ENCODE measurements at places on chromosomes 1 and 21.

DNA sequence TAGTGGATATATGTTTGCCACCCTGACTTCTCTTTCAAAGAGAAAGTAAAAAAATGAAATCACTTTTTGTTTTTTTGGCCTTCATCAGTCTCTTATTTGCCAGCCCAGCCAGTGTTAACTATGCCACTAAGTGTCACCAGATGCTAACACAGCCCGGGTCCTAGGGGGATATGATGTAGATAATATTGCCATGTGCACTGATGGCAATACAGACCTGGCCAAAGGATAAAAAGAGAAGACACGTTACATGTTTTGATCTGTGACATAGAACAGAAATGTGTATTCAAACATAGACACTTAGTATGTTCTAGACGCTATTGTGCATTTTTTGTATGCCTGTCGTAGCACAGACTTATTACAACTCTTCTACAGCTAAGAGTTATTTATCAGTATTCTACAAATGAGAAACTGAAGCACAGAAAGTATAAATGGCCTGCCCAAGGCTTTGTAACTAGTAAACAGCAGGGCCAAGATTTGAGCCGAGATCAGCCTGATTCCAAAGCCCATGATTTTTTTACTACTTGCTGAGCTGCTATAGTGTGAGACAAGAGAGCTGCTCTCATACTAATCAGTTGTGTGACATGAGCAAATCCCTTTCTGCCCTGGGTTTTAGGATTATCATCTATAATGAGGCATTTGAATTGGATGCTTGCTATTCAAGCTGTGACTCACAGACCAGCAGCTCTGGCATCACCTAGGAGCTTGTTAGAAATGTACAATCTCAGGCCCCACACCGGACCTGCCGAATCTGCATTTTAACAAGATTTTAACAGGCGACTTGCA, 6.3 kb downstream of the LRRC53 start:
- no peak for DNase-seq
- no peaks in the 10 kb centered on the region for H3K4me1 ChIP-seq
- no peaks in the 10 kb centered on the region for H3K27me3 ChIP-seq
- H3K4me3 ChIP-seq = no peak overlapping the region
- H3K27ac ChIP-seq = no peak overlapping the region

DNA sequence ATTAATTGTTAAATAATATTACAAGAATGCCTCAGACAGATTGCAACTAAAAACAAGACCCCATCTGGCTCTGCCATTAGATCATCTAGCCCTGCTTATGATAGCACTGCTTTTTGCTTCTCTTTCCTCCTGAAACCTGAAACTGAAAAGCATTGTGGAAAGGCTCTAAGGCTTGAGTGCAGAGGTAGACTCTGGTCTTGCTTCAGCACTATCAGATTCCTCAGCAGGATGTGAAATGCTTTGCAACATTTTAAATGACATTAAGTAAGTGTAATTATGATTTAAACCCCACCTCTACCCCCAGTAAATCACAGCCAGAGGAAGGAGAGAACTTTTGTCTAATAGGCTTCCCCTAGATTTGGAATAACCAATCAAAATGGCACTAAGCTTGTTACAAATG, 32.9 kb downstream of the PHC2 start:
- no peak overlapping the region for H3K4me3 ChIP-seq
- no peak overlapping the region for H3K27ac ChIP-seq
- H3K4me1 ChIP-seq = peaks cover 25% of the 10 kb centered on the region
- no peaks in the 10 kb centered on the region for H3K27me3 ChIP-seq
- no peaks in the 10 kb centered on the region for H3K36me3 ChIP-seq

DNA sequence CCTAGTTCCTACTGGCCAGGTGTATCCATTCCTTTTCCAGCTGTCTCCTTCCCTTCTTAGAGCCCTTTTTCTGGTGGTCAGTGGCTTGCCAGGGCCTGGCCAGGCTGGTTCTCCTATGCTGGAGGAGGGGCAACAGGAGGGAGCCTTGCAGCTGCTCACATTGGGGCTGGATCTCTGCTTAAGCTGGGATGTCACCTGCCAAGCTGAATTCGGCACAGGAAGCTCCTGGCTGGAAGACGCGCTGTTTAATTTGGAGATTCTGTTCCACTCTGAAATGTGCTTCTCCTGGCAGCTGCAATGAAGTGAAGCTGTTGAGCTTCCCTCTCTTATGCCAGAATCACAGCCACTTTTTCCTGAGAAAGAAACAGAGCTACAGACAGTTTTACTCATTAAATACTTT, 56.0 kb upstream of the POU3F1 start:
- H3K4me1 ChIP-seq = no peaks in the 10 kb centered on the region
- H3K4me3 ChIP-seq = no peak overlapping the region
- no peak overlapping the region for H3K27ac ChIP-seq
- no peaks in the 10 kb centered on the region for H3K36me3 ChIP-seq

DNA sequence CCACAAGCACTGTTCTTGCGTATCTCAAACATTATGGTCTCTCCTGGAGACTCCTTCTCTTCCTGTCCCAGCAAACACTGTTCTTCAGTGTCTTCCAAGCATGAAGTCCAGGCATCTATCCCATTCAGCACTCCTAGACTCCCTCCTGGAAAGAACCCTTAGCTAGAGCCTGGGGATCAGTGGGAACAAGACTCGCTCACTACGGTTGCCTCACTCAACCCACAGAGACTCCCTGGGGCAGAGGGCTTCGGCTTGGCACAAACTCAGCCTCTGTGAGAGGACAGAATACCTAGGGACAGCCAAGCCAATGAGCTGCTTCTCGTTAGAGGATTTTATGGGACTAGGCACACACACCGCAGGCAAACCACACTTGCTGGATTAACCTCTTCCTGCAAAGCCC, 86.5 kb upstream of the IPO9 start:
- H3K27ac ChIP-seq = no peak overlapping the region
- H3K4me1 ChIP-seq = peaks cover 9% of the 10 kb centered on the region
- no peaks in the 10 kb centered on the region for H3K27me3 ChIP-seq
- no peak overlapping the region for H3K4me3 ChIP-seq
- no peak for DNase-seq

DNA sequence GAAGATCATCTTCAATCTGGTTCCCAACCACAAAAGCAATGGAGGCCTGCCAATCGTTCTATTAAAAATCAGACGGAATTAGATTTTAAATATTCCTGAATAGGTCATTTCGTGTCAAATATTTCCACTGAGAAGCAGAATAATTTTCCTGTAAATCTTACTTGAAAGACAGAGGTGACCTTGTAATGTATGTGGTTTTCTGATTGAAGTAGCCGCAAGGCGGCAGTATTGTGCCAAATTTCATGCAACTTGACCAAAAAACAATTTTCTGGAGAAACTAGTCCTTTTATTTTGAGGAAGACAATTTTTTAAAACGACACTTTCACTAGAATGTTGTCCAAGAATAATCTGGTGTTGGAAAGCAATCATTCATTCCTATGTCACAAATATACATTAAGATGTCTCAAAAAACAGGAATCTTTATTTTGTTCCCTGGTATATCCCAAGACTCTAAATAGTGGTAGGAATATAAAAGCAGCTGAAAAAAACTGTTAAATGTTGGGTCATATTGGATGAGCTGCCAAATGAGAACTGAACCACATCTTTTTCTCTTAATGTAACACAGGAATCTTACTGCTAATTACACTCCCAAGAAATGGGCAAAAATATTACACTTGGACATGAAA, 33.6 kb downstream of the SPAG17 start:
- no peaks in the 10 kb centered on the region for H3K36me3 ChIP-seq
- H3K27ac ChIP-seq = no peak overlapping the region
- DNase-seq = peak; percentile 67
- H3K4me1 ChIP-seq = peaks cover 5% of the 10 kb centered on the region

- peak; percentile 21 for DNase-seq
- H3K27me3 ChIP-seq = no peaks in the 10 kb centered on the region
- H3K4me3 ChIP-seq = no peak overlapping the region
- no peak overlapping the region for H3K27ac ChIP-seq
Measured at GRCh38 chr21:40120940-40121575, 253.8 kb downstream of the PCP4 start.

- no peaks in the 10 kb centered on the region for H3K27me3 ChIP-seq
- no peak overlapping the region for H3K4me3 ChIP-seq
- H3K27ac ChIP-seq = no peak overlapping the region
- peaks cover 4% of the 10 kb centered on the region for H3K4me1 ChIP-seq
- H3K36me3 ChIP-seq = peaks cover 26% of the 10 kb centered on the region
Measured at GRCh38 chr1:45643978-45644377, 20.1 kb upstream of the CCDC17 start.

DNA sequence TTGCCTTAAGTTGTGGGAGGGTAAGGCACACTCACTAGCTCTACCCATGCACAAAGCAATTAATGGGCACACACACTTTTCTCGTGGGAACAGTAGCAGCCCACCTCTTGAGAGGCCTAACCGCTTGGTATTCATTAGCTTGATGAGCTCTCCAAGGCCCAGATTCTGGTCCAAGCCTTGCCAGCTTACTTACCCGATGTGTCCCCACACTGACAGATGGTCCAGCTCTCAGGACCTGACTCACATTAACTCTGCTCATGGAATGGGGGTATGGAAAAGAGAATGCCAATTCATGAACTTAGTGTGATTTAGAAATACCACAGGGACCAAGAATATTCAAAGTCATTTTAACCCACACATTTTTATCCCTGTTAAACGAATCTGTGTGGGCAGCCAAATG, 106.8 kb upstream of the CACHD1 start:
- H3K4me1 ChIP-seq = no peaks in the 10 kb centered on the region
- no peak for DNase-seq
- no peak overlapping the region for H3K27ac ChIP-seq
- H3K4me3 ChIP-seq = no peak overlapping the region
- H3K27me3 ChIP-seq = no peaks in the 10 kb centered on the region

DNA sequence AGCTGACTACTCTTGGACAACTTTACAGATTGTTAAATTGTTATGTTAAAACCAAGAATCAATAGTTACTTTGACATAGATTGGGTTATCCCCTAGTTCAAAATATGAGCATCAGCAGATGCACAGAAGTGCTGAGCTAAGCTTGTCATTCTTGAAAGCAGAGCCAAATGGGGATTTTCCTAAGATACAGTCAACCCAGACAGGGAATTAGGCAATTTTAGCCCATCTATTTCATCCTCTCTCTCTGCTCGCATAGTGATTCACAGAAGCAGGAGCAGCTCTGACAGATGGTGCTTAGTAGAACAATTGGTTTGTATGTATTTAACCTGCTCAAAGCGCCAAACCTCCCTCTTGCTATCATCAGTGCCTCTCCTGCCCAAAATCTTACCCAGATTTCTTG, 27.9 kb upstream of the PRRC2C start:
- H3K27me3 ChIP-seq = no peaks in the 10 kb centered on the region
- no peaks in the 10 kb centered on the region for H3K4me1 ChIP-seq
- no peak overlapping the region for H3K4me3 ChIP-seq
- no peaks in the 10 kb centered on the region for H3K36me3 ChIP-seq
- no peak overlapping the region for H3K27ac ChIP-seq
- no peak for DNase-seq

DNA sequence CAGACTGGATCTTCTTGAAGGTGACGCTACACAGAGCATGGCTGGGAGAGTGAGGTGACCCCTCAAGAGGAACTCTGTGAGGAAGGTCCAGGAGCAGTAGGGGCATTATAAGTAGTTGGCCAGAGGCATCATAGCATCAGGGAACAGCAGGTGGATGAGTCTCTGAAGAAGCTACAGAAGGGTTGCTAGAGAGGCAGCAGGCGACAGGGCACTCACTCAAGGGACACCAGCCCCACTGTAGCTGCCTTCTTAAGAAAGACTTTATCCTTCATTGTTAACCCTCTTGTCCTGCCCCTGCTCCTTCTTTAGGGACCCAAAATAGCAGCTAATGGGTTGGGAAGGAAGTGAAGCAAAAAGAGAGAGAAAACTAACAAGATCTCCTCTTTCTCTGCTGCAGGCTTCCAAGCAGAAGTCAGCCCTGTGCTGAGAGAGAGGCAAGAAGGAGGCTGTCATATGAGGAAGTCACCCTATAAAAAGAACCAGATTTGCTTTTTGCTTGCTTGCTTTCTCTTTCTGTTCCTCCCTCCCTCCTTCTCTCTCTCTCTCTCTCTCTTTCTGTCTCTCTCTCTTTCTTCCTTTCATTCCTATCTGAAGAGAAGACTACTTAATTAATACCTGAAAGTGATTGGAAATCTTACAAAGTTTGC, 7.7 kb upstream of the CD5L start:
- H3K4me1 ChIP-seq = no peaks in the 10 kb centered on the region
- DNase-seq = no peak
- H3K27ac ChIP-seq = no peak overlapping the region
- no peaks in the 10 kb centered on the region for H3K27me3 ChIP-seq

DNA sequence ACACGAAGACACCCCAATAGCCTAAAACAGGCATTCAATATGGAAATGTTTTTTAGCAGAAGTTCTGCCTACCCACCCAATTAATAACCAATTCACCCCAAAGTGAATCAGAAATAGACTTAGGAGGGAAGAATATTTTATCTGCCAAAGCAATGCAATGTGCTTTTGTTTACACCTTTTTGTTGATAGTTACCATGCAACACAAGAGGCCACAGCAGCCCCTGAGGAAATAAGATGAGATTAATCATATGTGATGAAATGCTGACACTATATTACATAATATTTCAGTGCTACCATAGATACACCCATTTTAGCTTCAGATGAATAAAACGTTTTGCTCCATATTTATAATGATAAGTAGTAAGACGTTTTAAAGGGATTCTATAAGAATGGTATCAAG, 60.9 kb upstream of the RGS2 start:
- H3K36me3 ChIP-seq = no peaks in the 10 kb centered on the region
- H3K27me3 ChIP-seq = no peaks in the 10 kb centered on the region
- DNase-seq = no peak
- no peaks in the 10 kb centered on the region for H3K4me1 ChIP-seq
- no peak overlapping the region for H3K27ac ChIP-seq
- H3K4me3 ChIP-seq = no peak overlapping the region

DNA sequence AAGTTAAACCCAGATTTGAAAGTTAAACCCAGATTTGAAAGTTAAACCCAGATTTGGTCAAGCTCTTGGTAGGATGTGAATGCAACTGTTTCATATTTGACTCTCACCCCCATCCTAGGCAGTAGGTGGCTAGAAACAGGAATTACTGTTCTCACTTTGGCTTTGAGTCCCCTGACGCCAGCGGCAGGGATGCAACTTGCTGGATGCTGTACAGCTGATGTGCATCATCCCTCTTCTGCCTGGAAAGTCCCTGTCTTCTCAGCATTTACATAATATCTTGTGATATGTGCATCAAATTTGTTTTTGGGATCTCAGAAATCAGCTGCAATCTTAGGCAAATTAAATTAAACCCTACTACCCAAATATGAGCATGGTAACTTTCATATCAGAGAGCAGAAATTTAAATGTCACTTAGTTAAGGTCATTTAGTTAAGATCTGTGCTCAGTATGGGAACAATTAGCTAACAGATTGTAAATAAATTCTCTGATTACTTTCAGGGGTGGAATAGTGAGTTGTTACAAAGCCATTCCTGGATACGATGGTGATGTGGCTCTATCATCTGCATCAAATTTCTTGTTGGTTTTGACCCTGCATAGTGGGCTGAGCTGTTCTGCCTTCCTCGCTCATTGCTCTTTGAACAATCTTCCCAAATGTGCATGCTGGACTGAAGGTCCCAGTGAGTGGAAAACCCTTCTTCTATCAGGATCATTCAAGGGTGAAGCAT, 6.8 kb upstream of the HAO2 start:
- H3K36me3 ChIP-seq = no peaks in the 10 kb centered on the region
- no peak overlapping the region for H3K4me3 ChIP-seq
- no peak overlapping the region for H3K27ac ChIP-seq

GRCh38 chr1:81834921-81835698, 34.4 kb downstream of the ADGRL2 start:
- peak; percentile 56 for DNase-seq
- no peak overlapping the region for H3K4me3 ChIP-seq

- H3K4me3 ChIP-seq = no peak overlapping the region
- no peak for DNase-seq
- no peaks in the 10 kb centered on the region for H3K36me3 ChIP-seq
- peaks cover 14% of the 10 kb centered on the region for H3K4me1 ChIP-seq
- H3K27me3 ChIP-seq = no peaks in the 10 kb centered on the region
- no peak overlapping the region for H3K27ac ChIP-seq
Measured at GRCh38 chr21:38957575-38958322, 152.0 kb downstream of the ETS2 start.

Measured in thyroid gland (tissue), 4 donors.